ENCODE measurements at places on chromosomes 3 and 15. TPM values are rescaled to one million over a fixed set of nuclear protein-coding genes. Genes with fewer than 3 reads are reported as not detected.

DNA sequence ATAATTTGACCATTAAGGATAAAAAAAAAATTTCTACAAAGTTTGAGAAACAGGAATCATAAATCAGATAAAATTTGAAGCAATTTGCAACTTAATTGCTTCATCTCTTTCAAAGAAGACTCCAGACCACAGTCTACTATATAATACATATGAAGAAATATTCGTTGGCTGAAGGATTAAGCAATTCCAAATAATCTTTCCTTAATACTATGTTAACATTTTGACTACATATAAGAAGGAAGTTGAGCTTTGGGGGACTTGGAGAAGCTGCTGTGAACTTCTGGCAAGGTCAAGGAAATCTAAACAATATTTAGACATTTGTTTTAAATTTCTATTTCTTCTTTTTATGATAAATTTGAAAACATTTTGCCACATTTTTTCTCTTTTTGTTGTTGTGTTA, 13.5 kb upstream of the GABRR3 start:
- H3K4me3 ChIP-seq, result no peak overlapping the region
- H3K27me3 ChIP-seq, result no peaks in the 10 kb centered on the region
- H3K27ac ChIP-seq, result no peak overlapping the region
- no peak for DNase-seq
- no peaks in the 10 kb centered on the region for H3K4me1 ChIP-seq

- peak overlapping the region; percentile 92 for H3K27ac ChIP-seq
- no peaks in the 10 kb centered on the region for H3K36me3 ChIP-seq
- no peaks in the 10 kb centered on the region for H3K27me3 ChIP-seq
These were observed 21.2 kb downstream of the PXK start for GRCh38 chr3:58353722-58354553.

- no peak overlapping the region for H3K27ac ChIP-seq
- H3K4me1 ChIP-seq, result no peaks in the 10 kb centered on the region
- no peaks in the 10 kb centered on the region for H3K27me3 ChIP-seq
These were observed 253.2 kb downstream of the NR2F2 start for GRCh38 chr15:96583671-96584070.

- no peak for DNase-seq
- no peaks in the 10 kb centered on the region for H3K27me3 ChIP-seq
- H3K36me3 ChIP-seq, result no peaks in the 10 kb centered on the region
- no peak overlapping the region for H3K27ac ChIP-seq
- H3K4me1 ChIP-seq, result no peaks in the 10 kb centered on the region
- H3K4me3 ChIP-seq, result no peak overlapping the region
These were observed 6.0 kb downstream of the SLC24A5 start for GRCh38 chr15:48126667-48127355.

The EBLN2 gene
- total RNA-seq, result 14.6 TPM
